ENCODE measurements at places on chromosomes 16 and 17.
A peak's percentile ranks its signal among the peaks of the same experiment; 100 is the strongest.

DNA sequence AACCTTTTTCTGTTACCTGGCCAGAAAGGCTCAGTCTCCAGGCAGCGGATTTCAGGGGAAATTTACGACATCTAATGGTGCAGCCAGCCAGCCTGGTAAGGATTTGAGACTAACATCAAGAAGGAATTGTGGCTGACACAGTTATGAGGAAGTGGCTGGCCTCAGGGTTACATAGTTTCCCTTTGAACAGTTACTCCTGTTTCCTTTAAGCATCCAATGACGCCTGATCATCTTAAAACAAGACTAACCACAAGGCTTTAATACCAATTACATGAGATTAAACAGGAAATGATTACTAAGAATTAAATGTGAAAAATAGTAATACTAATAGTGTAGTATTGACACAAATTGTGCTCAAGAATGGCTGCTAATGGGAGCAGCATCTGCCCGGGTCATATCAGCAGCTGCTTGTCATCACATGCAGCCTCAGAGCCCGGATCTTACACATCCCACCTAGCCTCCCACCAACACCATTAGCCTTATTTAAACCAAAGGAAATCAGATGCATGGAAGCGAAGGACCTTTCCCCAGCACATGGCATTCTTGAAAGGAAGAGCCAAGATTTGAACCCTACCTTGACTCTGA is 431.8 kb downstream of the PMP22 start:
- no peak for DNase-seq

DNA sequence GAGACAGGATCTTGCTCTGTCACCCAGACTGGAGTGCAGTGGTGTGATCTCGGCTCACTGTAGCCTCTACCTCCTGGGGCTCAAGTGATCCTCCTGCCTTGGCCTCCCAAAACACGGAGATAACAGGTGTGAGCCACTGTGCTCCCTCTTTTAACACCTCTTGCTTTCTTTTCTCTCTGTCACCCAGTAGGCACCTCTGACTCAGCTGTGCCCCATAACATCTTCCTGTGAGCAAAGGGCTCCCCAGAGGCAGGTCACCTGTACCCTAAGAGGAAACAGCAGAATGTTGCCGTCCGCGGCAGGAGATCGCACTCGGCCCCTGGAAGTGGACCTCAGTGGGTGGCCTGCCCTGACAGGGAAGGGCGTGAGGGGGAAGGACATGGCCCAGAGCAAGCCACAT is 918 bp upstream of the NLRC3 start:
- no peak for DNase-seq

GRCh38 chr17:73532421-73532901 is 111.8 kb downstream of the SDK2 start:
- DNase-seq: no peak

- DNase-seq: peak; percentile 74
Observed at GRCh38 chr17:7835814-7836595, 2.0 kb downstream of the KDM6B start.

DNA sequence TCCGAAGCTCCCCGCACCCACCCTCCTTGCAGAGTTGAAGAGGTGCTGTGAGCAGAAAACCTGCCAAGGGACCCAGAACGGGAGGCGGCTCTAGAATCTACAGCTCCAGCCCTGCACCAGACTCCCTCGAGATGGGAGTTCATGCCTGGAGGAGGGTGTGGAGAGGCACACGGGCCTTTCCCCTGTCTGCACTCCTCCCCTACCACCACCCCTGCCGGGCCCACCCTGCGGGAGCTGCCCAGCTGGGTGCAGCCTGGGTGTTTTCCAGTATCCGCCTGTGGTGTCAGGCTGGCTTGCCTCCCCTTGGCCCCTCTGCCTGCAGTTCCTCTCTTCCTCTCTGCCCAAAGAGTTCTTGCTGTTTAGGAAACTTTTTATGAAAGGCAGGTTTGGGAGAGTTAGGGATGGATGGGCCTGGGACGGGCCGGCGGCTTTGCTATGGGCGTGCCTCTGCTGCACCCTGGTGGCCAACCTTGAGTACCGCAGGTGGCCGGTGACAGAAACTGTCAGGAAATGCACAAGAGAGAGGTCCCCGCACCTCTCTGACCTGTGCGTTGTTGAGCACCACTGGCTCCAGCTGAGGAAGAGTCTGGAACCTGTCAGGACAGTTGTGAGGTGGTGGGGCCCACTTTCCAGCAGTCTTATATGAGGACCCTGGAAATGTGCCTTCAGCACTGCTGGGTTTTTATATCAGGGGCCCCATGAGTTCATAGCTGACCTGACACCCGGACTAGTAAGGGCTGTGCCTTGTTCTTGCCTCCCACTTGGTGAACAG is 354.1 kb downstream of the SEC14L1 start:
- DNase-seq: peak; percentile 60
